Activated T-cell treated with anti-CD3 and anti-CD28 coated beads, Interleukin-2, amount 50 U/mL, for 4 hours (primary cell): ENCODE measurements at places on chromosomes 2 and 18.

- DNase-seq = no peak
These were observed 20.4 kb downstream of the TMEM182 start for GRCh38 chr2:102782187-102782586.

DNA sequence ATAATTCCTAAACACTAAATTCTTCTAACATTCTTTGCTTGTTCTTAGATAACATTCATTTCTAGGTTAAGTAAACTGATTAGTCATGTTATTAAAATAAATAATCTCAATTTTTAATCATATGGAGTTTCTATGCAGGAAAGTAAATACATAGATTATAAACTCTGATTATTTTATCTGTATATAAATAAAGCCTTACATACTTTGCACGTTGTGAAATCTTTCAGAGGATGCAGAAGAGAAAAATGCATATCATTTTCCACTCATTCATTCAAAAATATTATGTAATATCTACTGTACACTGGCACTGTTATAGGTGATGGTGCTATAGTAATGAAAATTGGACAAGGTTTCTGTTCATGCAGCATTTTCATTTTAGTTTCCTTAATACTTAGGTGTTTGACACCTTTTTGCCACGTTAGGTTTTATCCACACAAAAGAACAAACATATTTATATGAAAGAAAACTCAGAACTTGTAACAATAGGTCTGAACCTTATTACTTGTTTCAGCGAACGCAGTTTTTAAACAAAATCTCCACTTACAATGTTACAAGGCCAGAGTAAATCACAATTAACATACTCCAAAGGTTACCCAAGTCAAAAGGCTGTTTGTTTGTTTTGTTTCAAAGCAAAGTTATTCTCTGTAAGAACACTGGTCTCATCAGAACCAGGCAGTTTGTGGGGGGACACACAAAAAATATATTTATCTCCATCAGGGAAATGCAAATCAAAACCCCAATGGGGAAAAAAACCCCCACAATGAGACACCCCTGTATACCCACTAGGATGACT lies 27.4 kb downstream of the ADAM17 start:
- DNase-seq = no peak

GRCh38 chr18:21052385-21052784 lies 59.2 kb downstream of the ROCK1 start:
- DNase-seq = no peak

DNA sequence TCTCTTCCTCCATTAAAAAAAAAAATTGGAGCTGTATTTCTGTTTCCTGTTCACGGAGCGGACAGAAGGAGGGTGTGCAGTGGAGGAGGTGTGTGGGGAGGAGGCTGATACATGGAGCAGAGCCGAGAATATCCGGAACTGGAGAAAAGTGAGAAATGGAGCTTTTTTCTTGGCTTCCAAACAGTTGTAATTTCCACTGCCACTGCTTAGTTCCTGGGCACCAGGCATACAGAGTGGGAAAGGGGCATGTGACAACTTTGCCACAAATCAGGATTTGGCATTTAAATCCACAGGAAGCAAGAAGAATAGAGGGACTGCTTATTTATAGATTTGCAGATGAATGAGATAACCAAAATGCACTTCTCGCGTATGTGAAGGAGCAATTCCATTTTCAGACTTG lies 71.2 kb downstream of the BCL11A start:
- DNase-seq = no peak

DNA sequence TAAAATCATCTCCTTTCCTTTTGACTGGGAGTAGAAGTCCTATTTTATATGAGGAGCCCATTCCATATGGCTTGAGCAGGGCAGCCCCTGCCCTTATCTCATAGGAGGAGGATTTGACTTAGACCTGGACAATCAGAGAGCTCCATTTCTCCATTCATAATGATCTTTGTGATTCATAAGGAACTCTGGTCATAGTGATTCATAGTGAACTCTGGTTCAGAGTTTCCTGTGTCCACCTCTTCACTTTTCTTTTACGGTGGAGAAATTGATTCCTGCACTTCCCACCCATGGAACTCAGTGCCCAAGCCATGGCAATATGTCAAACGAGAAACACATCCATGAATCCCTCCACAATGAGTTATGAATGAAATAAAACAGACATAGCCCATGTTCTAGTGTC lies 12.8 kb upstream of the MYO3B start:
- DNase-seq = no peak

GRCh38 chr2:45568935-45569334 lies 42.1 kb downstream of the SRBD1 start:
- no peak for DNase-seq

DNA sequence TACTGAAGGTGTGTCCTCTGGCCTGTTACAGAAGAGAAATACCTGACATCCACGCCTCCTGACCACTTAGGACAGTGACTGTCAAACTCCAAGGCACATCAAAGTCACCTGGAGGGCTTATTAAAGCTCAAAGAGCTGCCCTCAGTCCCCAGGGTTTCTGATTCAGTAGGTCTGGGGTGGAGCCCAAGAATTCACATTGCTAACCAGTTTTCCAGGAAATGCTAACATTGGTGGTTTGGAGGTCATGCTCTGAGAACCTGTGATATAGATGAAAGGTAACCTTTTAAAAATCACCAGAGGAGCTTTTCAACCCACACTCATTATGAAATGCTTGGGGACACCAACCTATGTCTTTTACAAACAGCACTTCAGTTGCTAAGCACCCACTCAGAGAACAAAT lies 172.3 kb downstream of the ALK start:
- no peak for DNase-seq

- DNase-seq = no peak
These were observed 15.6 kb downstream of the TRABD2A start for GRCh38 chr2:84865181-84865783.

- no peak for DNase-seq
These were observed 218.8 kb upstream of the ZEB2 start for GRCh38 chr2:144738749-144739148.

DNA sequence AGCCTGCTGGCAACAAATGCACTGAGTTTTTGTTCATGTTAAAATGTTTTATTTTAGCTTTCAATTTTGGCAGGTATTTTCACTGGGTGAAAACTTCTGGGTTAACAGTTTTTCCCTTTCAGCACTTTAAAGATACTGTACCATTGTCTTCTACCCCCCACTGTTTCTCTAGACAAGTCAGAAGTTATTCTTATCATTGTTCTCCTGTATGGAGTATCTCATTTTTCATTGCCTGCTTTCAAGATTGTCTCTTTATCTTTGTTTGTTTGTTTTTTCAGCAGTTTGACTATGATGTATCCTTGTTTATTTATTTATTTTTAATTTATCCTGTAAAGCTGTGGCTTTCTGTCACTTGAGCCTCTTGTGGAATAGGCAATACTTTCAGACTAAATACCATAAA lies 277.0 kb downstream of the ICOS start:
- no peak for DNase-seq

DNA sequence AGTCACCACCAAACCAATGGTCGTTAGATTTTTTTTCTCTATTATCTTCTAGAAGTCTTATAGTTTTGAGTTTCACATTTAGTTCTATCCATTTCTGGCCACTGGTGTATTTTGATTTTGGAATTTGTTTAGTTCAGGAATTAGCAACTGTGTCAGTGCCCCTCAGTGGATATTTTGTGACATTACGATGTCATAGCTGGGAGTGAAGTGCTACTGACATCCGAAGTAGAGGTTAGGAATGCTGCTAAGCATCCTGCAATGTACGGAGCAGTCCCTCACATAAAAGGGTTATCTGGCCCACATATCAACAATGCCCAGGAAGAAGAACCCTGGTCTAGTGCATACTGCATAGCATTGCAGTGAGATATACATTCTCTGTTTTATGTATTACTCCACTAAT lies 157.4 kb upstream of the RGPD4 start:
- DNase-seq = no peak

DNA sequence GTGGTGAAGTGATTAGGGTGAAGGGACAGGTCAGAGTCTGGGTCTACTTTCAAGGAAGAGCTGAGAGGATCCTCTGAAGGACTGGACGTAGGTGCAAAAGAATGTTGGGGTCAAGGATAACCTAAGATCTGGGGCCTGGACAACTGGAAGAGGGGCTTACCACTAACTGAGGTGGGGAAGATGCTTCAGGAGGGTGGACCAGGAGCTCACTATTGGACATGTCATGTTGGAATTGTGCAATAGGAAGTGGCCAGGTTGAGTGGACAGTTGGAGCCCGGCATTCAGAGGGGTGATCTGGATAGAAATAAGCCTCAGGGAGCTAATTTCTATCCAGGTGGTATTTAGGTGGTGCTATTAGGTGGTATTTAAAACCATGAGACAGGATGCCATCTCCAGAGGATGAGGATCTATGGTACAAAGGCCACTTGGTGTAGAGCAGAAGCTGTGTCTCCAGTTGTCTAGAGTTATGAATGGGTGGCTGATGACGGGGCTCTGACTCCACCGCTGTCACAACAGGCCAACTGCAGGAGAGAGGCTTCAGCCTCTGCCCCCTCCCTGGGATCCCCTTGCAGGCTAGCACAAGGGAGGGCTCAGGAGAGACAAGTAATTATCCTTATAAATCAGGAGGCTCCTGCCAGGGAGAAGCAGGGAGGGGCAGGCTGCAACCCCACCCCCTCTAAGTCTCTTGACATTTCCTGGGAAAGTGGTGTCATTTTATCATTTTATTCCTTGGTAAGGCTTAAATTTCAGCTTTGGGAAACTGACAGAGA lies 158.0 kb downstream of the SMAD7 start:
- DNase-seq = no peak

DNA sequence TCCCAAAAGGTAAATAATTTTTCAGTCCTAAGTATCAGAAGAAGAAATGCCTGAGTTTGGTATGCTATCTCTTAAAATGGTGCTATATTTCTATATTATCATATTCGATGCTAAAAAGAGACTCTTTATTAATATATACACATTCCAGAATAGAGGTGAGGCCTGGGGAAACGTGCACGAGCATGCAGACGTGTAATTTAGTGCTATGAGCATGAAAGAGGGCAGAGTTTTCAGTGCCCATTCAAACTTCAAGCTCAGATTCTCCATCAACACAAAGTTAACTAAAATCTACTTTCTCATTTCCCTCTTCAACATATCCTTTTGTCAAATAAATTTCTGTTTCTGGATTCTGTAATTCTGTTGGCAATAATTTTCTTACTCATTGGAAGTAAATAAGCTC lies 5.7 kb upstream of the COBLL1 start:
- DNase-seq = no peak

DNA sequence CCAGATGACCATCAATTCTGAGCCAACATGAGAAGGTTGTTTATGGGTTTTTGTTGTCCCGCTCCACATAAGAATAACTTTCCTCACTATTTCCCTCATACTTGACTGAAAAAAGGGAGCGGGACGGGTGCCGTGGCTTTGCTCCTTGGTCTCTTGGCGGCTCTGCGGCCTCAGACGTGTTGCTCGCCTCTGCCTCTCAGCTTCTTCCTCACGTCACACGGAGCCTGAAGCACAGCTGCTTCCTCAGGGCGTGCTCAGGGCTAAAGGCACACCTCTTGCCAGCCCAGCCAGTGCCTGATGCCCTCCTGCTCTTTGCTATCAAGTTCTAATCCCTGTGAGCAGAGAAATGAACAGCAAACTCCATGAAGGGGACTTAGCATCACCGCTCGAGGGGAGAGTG lies 17.9 kb upstream of the ID2 start:
- no peak for DNase-seq

GRCh38 chr2:20145497-20146193 lies 79.3 kb downstream of the SDC1 start:
- no peak for DNase-seq

DNA sequence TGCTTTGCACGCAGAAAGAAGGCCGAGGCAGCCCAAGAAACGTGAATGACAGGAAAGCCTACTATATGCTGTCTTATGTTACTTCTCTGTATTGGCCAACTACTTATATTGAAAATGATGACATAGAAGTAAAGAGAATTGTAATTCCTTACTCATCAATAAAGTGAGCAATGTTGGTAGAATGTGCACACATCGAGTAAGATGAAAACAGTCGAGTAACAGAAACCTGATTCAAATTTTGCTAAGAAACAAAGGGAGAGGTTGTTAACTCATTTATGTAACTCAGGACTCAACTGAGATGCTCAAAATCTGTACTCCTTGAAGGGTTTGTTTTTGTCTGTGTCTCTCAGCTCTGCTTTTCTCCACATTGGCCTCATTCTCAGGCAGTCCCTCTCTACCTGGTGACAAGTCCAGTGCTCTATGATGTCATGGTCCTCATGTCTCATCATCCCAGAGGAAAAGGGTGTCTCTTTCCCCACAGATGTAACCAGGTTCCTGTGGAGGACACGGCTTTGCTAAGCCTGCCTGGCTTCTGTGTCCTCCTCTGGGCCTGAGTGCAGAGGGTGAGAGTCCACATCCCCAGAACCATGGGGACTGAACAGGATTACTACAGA lies 30.3 kb upstream of the CCDC93 start:
- no peak for DNase-seq

DNA sequence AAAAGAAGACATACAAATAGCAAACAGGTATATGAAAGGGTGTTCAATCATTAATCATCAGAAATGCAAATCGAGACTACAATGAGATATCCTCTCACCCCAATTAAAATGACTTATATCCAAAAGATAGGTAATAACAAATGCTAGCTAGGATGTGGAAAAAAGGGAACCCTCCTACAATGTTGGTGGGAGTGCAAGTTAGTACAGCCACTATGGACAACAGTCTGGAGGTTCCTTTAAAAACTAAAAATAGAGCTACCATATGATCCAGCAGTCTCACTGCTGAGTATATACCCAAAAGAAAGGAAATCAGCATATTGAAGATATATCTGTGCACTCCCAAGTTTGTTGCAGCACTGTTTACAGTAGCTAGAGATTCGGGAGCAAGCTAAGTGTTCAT lies 271.5 kb downstream of the MBD5 start:
- DNase-seq = no peak

DNA sequence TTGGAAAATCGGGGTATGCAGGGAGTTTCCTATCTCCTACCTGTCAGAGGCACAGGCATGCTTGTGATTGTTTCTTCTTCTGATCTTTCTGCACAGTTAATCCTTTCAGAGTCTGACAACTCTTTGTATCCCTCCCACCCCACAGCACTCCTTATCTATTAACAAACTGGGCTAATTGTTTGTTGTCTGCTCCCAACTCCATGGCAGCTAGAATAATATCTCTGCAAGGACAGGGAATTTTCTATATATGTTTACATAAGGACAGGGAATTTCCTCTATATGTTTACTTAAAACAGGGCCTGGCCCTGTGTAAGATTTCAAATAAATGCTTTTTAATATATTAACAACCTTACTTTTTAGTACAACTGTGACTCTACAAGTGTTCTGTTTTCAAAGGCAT lies 36.0 kb upstream of the VRK2 start:
- no peak for DNase-seq

DNA sequence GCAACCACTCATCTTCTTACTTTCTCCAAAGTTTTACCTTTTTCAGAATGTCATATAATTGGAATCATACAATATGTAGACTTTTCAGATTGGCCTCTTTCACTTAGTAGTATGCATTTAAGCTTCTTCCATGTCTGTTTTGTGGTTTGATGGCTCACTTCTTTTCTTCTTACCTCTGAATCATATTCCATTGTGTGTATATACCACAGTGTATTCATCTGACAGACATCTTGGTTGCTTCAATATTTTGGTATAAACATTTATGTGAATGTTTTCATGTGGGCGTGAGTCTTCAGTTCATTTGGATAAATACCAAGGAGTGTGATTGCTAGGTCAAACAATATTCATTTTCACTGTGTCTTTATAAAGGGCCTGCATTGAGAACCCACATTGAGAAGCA lies 136.1 kb upstream of the NOSTRIN start:
- no peak for DNase-seq
